ENCODE measurements at places on chromosomes 13 and 19.

- no peak for DNase-seq
Measured at GRCh38 chr13:97125810-97126738, 96.1 kb upstream of the MBNL2 start.

GRCh38 chr19:45556835-45557234, 27.8 kb downstream of the OPA3 start:
- DNase-seq, result no peak

DNA sequence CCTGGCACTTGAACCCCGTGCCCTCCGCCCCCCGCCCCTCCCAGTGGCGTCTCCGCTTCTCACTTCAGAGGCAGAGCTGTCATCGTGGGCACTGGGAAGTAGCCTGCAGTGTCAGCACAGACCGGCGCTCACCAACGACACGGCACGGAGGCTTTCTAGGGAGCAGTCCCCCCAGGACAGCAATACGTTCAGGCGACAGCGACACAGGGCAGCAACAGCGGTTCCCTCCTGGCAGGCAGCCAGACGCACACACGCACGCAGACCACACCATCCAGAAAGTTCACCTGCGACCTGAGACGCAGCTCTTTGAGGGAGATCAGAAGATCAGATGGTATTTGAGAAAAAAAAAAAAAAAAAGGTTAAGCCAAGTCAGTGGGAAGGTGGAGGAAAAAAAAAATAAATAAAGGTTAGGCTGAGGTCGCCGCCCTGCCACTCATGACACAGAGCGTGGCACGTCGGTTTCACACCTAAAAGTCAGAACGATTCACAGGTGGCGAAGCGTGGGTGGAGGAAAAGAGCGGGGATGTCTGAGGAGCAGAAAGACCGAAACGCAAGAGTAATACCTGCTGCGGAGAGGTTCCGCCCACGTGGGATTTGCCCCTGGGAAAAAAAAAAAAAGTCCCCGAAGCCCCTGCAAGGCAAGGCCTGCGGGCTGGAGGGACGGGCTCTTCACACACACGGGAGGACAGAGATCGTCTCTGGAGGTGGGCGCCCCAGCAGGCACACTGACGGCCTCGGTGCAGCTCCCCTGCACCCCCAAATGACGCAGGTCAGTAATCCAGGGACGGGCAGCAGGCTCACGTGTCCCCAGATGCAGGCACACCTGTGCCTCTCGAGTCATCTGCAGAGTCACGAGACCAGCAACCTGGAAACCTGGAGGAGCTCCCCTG, 94.5 kb downstream of the GNG7 start:
- DNase-seq, result peak; percentile 91

DNA sequence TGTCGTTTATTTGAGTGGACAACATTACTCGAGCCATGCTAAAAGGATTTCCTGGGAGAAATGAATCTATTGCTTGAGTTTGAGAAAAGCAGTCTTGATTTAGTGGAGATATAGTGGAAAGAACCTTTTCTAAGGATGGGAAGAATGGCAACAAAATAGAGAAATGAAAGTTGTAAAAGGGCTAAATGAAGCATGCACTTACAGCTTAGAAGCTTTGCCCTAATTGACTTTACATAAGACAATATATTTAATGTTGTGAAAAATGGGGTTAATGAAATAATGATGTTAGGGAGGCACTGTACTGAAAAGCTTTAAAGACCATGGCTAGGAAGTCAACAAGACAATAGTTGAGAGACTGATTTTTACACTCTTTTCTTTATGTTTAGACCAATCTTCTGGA, 35.4 kb downstream of the SLC10A2 start:
- no peak for DNase-seq

GRCh38 chr13:33139184-33139583, 123.0 kb downstream of the KL start:
- no peak for DNase-seq

- DNase-seq, result no peak
Measured at GRCh38 chr13:107289540-107289939, 721.6 kb upstream of the ARGLU1 start.

- no peak for DNase-seq
Measured at GRCh38 chr13:101915755-101916107, 463.3 kb downstream of the ITGBL1 start.

DNA sequence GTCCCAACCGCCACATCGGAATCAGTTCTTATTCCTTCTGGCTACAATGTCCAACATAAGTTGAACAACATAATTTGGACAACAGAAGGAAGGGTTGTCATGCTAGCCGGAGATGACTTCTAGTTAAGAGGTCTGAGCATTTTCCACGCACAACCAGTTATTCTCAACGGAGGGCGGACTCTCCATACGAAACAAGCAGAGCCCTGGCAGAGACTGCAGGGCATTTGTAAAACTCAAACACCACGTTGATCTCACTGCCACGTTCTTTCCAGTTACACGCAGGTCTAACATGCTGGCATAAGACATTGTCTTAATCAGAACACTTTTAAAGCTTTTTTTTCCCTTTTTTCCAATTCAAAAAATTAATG, 38.3 kb upstream of the DCUN1D2 start:
- no peak for DNase-seq

GRCh38 chr13:51305271-51305967, 34.1 kb upstream of the SERPINE3 start:
- DNase-seq, result no peak

DNA sequence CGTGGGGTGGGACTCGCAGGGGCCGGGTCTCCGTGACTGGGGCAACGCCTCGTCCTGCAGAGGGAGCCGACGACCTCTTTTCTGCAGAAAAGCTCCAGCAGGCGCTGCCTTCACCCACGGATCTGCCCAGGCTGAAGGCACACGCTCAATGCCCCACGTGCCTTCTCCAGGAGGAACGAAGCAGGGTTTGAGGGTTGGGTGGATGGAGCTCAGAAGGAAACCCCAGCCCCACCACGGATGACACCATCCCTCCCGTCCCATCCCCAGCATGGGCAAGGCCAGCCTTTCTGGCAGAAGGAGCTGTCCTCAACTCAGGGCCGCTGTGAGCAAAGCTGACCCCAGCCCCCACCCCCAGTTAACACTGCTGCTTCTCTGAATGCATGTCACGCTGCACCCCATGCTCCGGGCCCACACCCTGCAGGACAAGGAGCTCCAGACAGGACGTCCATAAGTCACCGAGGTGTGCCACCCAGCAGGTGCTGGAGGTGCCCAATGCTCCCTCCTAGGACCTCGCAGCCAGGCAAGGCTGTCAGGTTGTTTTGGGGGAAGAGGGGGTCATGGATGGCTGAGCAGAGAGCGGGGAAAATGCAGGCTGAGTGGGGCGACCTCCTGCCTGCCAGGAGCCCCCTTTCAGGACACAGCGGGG, 7.4 kb downstream of the C19orf25 start:
- no peak for DNase-seq

GRCh38 chr19:18137657-18138339, 15.2 kb upstream of the PIK3R2 start:
- DNase-seq, result no peak

DNA sequence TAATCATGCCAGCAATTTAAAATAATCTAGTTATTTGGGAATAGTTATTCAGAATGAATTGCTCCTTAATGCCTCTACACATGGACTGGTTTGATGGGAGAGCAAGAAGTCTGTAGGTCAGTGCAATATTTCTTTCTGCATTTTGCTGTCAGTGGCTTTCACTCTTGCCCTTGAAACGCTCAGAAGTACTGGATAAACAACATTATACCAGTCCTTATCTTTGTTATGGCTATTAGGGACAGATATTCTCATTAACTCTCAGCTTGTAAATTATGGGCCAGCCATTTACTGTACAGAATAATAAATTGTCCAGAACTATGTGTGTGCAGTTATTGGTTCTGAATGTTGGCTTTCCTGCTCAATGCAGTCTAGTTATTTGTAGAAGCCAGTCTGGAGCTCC, 224.4 kb downstream of the OXGR1 start:
- no peak for DNase-seq

DNA sequence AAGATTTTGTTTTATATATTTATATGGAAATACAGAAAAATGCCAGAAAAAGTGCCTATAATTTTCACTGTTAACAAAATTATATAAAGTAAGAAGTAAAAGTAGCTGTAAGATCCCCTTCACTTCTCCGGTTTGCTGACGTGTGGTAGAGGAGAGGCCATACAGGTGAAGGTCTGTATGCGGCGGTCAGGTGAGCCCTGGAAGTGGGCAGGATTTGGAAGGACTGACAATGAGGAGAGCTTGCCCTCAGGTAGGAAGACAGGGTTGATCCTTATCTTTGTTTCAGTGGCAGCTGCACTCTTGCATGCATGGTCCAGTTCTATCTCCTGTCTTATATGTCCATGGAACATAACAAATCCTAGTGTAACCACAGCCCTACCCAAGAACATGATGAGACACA, 16.9 kb upstream of the TFDP1 start:
- DNase-seq, result no peak

DNA sequence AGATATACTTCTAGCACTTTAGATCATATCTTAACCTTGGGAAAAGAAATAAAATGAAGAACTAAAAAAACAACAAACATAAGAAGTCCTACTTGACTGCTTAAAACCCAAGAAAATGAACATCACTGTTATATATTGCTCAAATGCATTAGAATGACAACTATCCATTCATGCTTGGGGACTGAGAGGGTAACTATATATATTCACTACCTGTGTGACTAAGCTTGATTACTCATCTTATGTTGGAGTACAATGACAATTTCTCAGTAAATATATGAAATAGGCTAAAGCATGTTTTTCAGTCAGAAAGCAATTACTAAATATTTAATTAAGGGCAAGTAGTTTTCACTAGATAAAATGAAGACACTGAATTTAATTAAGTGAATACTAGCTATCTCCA, 40.1 kb downstream of the ZC3H13 start:
- DNase-seq, result no peak

GRCh38 chr19:41499899-41500298, 56.9 kb downstream of the ERICH4 start:
- no peak for DNase-seq

DNA sequence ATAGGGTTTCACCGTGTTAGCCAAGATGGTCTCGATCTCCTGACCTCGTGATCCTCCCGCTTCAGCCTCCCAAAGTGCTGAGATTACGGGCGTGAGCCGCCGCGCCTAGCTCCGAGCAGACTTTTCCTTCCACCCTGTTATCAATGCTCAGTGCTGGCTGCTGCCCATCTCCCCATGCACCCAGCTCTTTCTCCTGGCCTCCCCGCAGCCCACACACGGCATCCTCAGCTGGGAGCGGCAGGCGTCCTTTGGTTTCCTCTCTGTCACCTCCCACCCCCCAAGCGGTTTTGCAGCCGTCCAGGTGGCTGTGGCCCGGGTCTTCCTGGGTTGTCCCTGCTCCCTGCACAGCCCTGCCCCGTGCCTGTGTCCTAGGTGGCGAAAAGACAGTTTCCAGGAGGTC, 12.1 kb downstream of the PRR22 start:
- no peak for DNase-seq

DNA sequence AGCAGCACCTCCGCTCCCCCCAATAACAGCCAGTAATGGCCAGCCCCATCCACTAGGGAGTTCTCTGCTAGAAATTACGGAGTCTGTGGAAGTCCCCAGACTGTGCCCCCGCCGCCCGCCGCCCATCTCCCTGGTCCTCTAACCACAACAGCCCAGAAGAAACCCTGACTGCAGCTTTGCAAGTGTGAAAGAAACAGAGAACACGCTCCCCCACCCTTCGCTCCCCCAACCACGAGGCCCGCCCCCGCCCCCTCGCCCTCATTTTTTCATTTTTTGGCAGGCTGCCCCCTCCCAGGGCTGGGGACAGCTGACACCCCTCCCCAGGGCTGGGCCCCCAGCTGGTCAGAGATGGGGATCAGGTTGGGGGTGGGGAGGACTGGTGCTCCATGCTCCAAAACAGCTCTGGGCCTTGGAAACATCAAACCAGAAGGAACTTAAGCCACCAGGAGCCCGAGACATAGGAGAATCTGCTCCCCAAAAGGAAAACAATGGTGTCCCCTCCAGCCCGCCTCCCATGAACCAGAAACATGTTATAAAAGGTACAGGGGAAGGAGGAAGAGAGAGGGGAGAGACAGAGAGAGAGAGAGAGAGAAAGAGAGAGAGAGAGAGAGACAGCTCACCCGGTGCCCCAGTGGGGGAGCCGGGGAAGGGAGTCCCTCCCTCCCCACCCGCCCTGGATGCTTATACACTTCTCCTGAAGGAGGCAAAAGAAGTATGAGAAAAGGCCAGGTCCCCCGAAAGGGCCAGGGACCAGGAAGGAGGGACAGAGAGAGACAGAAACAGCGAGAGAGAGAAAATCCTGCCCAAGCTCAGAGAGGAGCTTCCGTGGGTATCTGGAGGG, 29.8 kb upstream of the ASF1B start:
- DNase-seq, result no peak

DNA sequence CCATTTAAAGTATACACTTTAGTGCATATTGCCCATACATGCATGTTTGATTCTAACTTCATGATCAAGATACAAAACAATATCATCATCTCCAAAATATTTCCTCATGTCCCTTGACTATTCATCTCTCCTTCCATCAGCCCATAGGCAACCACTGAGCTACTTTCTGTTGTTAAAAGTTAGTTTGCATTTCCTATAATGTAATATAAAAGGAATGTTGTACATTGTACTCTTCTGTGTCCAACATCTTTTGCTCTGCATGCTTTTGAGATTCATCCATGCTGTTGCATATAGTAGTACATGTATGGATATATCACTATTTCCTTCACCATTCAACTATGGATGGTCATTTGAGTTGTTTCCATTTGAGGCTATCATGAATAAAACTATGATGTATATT, 74.7 kb downstream of the ITGBL1 start:
- no peak for DNase-seq

- no peak for DNase-seq
Measured at GRCh38 chr19:50205681-50206138, 2.3 kb downstream of the MYH14 start.

DNA sequence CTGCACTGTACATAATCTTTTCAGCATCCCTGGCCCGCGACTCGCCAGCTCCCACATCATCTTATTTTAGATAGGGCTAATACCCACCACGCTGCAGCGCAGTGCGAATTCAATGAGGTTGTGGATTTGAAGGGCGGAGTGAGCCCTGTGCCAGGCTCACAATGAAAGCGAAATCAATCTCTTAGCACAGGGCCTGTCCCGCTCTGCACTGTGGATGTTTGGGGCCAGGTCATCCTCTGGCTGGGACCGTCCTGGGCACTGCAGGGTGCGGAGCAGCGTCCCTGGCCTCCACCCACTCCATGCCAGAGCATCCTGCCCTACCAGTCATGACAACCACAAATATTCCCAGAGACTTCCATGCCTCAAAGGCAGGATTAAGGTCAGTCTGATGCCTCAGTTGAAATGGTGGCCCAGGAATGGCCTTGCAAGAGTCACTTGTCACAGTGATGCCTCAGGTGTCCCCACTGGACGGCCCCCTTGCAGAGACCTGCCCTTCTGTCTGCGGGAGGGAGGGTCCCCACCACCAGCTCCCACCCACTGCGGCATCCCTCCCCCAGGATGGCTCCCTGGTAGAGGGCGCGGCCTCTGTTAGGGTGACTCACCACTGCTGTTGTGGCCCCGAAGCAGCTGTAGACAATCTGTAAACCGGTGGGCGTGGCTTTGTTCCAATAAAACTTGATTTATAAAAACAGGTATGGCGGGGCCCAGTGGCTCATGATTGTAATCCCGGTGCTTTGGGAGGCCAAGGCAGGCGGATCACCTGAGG, 5.6 kb downstream of the UHRF1 start:
- DNase-seq, result peak; percentile 55
